ENCODE measurements at places on chromosomes 11 and 22.

GRCh38 chr11:34387653-34388052 lies 29.8 kb upstream of the ABTB2 start:
- no peak for DNase-seq

GRCh38 chr22:36015155-36015810 lies 13.3 kb downstream of the RBFOX2 start:
- DNase-seq = no peak

- DNase-seq = no peak
Measured at GRCh38 chr11:71472941-71473792, 20.2 kb downstream of the NADSYN1 start.

DNA sequence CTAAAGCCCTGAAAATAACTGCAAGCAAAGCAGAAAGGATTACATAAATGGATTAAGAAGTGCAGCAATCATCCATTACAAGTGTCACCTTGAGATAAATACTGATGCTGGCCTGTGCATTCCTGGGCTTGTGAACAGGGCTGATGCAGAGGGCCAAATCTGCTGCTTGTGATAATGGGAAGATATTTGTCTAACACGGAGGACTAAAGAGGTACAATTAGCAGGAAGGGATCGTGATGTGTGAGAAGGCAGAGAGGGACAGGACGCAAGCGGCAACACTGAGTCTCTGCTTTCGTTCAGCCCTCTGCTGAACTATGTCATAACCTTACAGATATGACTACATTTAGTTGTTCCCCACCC lies 107.7 kb upstream of the DDI1 start:
- DNase-seq = no peak

DNA sequence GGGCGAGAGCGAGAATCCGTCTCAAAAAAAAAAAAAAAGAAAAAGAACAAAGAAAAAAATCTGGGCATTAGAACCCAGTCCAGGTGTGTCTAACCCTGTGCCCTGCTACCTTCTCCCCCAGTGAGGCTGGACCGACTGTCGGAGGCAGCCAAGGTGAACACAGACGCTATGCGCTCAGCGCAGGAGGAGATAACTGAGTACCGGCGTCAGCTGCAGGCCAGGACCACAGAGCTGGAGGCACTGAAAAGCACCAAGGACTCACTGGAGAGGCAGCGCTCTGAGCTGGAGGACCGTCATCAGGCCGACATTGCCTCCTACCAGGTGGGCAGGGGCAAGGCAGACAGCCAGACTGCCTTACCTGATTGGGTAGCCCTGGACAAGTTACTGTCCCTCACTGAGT lies 3.2 kb downstream of the NEFH start:
- no peak for DNase-seq

- no peak for DNase-seq
Measured at GRCh38 chr11:61974766-61975631, 7.6 kb upstream of the FTH1 start.

GRCh38 chr11:114366331-114367243 lies 33.7 kb downstream of the C11orf71 start:
- no peak for DNase-seq

DNA sequence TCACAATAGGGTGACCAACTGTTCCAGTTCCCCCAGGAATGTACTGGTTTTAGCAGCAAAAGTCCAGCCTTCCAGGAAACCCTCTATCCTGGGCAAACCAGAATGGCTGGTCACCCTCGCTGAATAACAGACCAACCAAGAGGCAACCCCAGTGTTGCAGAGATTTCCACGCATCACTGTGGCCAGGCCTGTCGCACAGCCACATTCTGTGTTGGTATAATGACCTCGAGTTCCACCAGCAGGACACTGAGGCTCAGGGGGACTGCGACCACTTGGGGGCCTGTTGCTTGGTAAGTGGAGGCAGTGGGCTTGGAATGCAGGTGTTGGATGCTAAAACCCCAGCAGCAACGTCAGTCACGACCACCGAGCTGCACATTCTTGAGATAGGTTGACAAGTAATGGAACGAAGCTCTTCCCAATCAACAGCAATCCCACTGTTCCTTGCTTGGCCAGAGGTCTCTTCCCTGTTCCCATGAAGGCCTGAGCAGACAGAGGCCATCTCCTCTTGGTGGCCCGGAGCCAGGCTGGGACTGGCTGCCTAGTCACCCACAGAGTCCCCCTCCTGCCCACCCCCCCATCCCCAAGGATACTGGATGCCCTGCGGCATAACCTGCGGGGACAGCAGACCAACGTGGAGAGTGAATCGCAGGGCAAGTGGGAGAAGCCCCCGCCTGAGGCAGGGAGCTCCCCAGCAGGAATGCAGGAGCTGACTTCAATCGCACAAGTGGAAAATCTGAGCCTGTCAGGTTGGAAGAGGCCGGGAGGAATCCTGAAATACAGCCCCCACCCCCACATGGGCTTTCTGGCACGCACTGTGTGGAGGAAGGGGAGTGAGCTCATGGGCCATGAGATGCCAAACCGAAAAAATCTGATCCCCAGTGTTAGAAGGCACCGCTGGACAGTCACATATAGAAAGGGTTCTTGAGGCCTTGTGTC lies 43.4 kb upstream of the MN1 start:
- no peak for DNase-seq
